Ecto neural progenitor cell (in vitro differentiated cells): ENCODE measurements at places on chromosomes 5 and 9.

GRCh38 chr9:20623748-20624124, 1.4 kb upstream of the MLLT3 start:
- DNase-seq: no peak

- DNase-seq: no peak
These were observed 86.8 kb upstream of the OSMR start for GRCh38 chr5:38758774-38759600.

DNA sequence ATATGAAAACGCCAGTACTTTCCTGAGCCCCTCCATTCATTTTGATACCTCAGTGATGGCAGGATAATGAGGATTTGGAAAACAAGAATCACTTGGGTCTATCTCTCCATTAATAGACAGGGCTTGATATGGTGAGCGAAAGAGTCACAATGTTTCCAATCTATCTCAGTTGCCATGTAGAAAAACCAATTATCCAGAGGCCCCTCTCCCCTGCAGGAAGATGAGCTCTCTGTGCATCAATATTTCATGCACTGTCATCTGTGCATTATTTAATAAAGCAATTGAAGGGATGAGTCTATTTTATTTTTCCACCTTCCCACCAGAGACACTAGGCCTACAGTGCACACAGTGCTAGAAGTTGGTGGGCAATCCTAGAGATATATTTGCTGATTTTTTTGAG, 326.9 kb downstream of the SPOCK1 start:
- DNase-seq: no peak

DNA sequence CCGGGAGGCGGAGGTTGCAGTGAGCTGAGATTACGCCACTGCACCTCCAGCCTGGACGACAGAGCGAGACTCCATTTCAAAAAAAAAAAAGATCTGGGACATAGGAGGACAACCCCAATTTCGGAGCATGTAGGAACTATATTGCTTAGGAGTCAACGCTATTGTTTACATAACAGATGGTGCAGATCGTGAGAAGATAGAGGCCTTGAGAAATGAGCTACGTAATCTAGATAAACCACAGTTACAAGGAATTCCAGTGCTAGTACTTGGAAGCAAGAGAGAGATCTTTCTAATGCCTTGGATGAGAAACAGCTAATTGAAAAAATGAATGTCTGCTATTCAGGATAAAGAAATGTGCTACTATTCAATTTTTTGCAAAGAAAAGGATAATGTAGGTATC, 20.3 kb downstream of the TBC1D2 start:
- no peak for DNase-seq

DNA sequence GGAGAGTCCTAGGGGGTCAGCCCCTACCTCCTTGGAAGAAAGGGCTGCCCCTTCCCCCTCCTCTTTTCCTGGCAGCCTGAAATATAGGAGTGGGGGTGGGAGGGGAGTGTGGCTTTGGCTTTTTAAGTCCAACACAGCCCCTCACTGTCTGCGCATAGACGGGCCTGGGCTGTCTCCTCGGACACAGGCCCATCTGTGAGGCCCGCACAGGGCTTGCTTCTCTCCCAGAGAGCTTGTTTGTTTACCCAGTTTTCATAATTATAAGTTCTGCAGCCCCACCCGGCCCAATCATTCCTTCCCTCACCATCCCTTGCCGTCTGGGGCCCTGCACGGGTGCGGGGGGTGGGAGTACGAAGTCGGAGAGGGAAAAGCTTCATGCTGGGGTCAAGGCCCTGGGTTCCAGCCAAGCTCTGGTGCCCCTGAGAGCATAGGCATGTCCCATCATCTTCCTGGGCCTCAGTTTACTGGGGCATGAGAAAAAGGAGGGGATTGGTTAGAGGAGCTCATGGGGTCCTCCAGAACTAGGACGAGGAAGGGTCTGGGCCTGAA, 54.0 kb upstream of the STXBP1 start:
- DNase-seq: no peak

- no peak for DNase-seq
These were observed 96.6 kb downstream of the SGCD start for GRCh38 chr5:156423597-156423996.

DNA sequence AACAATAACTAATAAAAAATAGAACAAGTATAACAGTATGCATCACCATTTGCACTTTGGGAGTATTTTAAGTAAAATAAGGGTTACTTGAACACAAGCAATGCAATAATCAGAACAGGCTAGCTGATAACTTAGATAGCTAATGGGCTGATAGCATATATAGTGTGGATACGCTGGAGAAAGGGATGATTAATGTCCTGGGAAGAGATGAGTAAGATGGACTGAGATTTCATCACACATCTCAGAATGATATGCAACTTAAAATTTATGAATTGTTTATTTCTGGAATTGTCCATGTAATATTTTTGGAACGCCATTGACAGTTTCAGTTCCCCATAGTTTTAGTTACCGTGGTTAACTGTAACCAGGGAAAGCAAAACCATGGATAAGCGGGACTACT, 173.6 kb downstream of the ISL1 start:
- DNase-seq: no peak

DNA sequence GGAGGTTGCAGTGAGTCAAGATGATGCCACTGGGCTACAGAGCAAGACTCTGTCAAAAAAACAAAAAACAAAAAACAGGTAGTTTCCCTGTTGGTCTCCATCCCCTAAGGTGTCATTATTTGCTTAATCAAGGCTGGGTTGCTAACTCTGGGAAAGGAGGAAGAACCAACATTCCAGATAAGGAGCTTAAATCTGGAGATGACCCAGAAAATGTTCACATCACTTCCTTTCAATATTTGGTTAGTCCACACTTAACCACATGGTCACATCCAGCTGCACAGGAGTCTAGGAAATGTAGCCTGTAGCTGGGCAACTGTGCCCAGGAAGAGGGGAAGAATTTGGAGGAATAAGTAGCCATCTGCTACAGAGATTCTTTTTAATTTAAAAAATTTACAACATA, 25.9 kb upstream of the MEGF9 start:
- DNase-seq: no peak

- DNase-seq: no peak
These were observed 195.9 kb downstream of the TMEM38B start for GRCh38 chr9:105890046-105890822.

DNA sequence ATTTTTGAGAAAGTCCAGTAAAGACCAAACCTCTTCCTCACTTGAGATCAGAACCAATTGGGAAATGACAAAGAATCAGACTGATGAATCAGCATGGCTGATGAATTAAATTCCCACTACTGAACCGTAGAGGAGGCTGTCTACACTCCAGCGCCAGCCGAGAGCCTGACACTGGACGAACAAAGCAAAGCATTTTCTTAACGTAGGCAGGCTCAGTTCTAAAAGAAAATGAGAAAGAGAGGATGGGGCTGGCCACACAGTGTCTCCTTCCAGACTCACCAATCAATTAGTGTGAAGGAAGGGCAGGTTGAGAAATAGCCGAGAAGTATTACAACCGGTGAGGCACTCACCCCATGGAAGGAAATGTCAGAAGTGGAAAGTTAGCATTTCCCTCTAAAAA, 49.4 kb downstream of the ITGA1 start:
- DNase-seq: peak; percentile 43

DNA sequence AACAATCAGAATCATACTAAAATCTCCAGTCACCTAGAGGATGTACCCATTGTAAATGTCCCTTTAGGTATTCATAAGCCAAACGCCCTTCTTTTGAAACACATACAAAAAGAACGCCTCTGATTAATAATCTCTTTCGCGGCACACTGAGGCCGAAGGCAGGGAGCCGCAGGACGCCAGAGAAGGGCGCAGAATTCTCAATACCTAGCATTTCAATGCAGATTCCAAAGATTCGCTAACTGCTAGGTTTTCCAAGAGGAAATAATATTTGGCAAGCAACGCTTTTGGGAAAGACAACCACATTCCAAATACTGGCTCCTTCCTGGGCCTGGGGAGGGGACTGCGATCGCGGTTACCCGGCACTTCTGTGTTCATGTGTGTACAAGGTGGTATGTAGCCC, 203.3 kb downstream of the MEF2C start:
- no peak for DNase-seq

DNA sequence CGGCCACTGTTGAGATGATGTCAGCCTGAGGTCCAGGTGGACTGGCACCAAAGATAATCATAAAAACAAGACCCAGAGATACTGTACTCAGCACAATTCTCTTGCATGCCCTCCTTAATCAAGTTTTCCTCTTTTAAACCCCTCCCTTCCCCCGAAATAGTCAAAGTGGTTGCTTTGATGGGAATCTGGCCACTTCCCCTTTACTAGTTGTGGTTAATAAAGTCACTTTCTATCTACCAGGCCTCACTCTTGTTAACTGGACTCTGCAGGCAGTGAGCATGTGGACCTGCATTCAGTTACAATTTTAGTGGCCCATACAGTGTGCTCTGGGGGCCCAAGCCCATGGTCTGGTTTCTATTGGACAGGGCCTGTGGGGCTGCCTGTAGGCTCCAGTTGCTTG, 17.5 kb downstream of the FBP2 start:
- DNase-seq: no peak

- DNase-seq: no peak
These were observed 81.1 kb downstream of the PHF2 start for GRCh38 chr9:93657331-93658111.

DNA sequence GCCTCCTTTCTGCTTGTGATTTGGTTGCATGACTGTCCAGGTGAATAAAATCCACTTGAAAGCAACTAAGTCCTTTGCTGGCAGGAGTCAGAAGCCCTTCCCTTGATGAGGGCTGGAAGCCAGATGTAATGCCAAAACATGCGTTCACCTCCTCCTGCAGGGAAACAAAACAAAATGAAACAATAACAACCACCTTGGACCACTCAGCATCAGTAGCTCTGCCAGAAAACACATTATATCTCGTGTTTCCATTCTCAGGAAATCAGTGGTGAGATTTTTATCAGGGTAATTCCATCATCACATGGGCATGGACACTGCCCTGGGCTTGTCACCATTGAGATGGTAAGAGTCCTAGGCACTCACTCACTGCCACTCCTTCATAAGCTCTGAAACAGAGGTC, 350.3 kb upstream of the ACTBL2 start:
- DNase-seq: no peak

DNA sequence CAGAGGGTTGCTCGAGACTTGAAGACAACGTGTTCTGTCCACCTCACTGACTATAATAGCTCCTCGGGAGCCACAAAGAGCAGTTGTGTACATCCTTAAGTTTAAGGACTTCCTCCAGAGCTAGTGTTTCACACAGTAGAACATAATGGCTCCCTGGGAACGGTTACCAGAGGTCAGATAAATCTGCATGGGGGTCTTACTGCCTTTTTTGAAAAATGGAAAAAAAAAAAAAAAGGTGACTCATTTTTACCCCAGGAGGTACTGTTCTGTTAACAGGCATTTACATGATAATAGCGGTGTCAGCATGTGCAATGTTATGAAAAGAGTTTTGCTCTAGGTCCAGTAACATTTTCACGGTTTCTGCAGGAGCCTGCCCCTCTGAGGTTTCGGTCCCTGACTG, 498.9 kb upstream of the WWC1 start:
- no peak for DNase-seq

DNA sequence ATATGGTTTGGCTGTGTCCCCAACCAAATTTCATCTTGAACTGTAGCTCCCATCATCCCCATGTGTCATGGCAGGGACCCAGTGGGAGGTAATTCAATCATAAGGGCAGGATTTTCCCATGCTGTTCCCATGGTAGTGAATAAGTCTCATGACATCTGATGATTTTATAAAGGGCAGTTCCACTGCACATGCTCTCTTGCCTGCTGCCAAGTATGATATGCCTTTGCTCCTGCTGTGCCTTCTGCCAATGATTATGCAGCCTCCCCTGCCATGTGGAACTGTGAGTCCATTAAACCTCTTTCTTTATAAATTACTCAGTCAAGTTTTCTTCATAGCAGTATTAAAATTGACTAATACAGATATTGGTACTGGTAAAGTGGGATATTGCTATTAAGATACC, 42.4 kb downstream of the MARCHF11 start:
- DNase-seq: no peak

DNA sequence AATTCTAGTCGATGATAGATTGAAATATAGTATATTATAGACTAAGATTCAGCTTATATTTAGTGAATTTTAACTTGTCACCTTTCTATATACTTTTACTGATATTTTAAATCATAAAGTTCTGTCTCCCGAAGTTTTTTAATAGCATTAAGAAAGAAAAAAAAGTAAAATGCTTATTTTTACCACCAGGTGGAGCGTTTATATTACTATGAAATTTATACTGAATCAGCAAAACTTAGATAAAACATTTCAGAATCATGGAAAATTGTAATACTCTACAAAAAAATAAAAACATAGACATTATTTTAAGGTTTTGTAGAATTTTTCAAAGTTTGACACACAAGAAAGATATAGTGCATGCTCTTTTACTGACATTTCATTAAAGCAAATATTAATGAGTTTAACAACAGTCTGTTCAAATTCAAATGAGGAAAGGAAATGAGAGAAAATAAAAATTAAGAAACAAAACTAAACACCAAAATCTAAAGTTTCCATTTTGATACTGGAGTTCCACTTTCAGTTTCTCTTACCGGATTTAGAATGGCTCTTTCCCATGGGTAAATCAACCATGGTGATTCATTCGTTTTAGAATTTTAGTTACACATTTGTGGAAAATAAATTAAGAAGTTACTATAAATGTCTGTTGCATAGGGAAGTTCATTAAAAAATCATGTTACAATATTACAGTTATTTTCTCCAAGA, 1035.3 kb downstream of the CDH12 start:
- DNase-seq: no peak

GRCh38 chr5:35853631-35854030, 3.1 kb upstream of the IL7R start:
- DNase-seq: no peak

DNA sequence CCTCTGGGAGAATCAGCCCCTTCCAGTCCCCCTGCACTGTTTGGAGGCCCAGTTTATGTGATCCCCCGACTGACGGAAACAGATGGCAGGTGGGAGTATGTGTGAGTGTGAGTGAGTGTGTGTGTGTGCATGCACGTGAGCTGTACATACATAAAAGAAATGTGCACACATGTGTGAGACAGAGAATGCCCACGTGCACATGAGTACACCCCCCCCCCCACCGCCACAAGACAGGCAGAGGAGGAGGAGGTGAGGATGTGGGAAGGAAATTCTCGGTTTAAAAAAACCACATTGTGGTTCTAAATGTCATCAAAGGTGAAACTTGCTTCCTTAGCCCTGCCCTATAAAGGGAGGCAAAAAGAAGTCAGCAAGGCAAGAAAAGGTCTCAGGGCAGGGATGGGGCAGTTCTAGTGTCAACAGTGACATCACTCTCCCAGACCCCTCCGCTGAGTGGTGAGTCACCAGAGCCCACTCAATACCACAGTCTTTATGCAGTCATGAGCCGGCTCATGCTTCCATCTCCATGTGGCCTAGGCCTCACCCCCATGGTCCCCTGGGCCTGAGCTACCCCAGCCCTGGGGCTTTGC, 79.2 kb upstream of the HSPA9 start:
- no peak for DNase-seq

DNA sequence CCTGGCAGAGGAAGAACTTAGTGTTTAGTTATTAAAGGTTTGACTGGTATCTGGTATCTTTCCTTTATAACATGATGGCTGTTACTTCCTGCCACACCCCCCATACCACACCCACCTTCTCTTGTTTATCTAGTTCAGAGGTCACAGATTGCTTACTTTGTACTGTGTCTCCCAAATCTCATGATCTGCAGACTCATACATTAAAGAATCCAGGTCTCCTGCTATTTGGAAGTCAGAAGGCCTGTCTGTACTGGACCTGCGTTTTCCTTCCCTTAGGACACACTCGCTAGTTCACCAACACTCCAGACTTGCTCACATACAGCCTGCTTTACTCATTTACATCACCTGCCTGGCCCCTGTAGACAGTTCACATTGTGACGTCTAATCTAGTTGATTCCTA, 39.3 kb downstream of the NUDT12 start:
- no peak for DNase-seq

GRCh38 chr9:110650991-110651411, 17.6 kb upstream of the MUSK start:
- DNase-seq: no peak

- DNase-seq: no peak
These were observed 215.6 kb downstream of the ACTL7B start for GRCh38 chr9:108640230-108640629.
